ENCODE measurements at places on chromosomes 2 and 18.

DNA sequence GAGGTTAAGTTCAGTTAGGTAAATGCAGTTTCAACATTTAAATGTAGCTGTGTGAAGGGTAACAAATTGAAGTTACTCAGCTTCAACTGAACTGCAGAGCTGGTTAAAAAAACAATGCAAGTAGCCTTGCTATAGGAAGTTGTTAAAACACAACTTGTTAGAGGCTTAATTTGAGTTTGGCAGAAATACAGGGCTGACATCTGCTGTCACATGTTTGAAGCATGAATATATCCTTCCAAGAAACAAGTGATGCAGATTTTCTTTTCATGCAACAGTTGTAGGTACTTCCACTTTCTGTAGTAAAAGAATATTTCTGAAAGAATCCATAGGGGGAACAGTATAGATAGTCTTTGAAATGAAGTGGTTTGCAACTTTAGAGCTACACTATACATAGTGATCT is 208.7 kb upstream of the RASGRP3 start:
- DNase-seq, result peak; percentile 69

DNA sequence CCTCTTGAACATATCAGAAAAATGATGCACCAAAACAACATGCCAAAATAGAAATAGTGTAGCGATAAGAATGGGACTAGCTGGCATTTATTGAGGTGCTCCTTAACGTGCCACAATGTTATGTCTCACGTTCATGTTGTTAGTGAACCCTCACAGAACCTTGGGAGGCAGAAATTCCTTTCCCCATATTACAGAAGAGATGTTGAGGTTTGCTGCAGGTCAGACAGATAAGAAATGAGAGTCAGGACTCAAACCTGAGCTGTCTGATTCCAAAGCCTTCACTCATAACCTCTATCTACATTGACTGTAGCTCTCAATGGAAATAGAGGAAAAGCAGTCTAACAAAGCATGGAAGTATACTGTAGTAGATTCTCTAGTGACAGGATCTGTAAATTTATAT is 163.3 kb upstream of the STK17B start:
- no peak for DNase-seq

DNA sequence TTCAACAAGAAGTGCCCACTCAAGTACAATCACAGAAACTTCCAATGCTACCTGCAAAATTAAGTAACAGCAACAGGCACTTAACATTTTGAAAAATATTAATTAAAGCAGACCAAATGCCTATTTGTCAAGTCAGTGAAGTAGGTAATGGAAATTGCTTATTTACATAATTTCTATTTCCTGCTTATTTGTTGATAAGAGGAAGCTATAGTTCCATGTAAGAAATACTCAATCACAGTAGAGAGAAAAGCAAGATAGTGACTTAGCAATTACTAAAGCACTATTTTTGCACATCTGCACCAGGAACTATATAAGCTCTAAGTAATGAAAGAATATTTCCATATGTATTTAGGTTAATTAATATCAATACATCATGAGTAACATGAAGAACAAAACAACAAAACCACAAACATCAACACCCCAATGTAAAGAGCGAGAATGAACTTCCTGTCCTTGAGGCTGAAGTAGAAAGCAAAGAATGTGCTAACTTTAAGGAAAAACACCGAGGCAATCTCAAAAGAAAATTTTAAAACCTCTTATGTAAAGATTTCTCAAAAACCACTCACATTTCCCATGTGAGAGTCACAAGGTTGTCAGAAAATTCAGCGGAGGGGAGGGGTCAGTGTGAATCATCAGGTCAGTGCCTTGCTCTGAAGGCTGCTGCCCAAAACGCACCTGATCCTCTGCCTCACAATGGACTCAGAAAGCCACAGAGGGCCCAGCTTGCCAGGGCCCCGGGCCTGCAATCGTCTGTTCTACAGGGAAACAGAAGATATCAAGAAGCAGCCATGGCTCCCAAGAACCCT is 12.5 kb downstream of the NPC1 start:
- DNase-seq, result peak; percentile 51

- DNase-seq, result no peak
Observed at GRCh38 chr2:168751104-168751740, 51.2 kb upstream of the NOSTRIN start.

GRCh38 chr2:28274911-28275685 is 117.6 kb upstream of the FOSL2 start:
- DNase-seq, result peak; percentile 98

DNA sequence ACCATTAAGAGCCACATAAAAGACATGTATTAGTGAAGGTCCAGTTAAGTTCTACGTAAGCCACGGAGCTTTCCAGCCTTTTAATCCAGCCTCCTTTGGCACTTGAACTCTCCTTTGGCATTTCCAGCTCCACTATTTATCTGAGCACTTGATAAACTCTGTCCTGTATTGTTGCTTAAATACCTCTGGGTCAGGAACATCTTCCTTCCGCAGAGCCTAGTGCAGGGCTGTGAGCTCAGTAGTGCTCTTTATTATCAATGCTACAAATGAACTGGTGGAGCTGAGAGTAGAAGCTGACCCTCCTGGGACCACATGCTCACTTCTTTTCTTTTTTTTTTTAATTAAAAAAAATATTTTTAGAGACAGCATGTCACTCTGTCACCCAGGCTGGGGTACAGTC is 4.9 kb downstream of the STPG4 start:
- DNase-seq, result no peak

DNA sequence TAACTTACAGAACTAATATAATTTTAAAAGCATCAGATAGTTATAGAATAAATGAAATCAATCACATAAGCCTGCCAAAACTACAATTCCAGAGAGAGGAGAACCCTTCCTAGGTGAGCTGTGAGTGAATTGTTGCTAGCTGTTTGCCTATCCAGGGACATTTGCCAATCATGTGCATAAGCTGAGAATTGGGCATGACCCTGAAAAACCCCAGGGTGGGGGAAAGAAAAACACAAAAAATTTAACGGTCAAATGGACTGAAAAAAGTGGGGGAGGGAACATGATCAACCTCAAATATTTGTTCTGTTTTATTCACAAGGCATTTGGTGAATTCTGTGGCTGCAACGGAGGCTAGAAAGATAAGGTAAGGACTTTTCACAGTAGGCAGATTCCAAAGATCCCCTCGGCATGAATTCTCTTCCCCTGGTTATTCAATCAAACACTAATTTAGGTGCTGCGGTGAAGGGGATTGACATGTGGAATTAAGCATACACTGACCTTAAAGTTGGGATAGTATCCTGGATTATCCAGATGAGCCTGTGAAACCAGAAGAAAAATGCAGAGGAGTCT is 203.9 kb upstream of the RGPD4 start:
- DNase-seq, result no peak

DNA sequence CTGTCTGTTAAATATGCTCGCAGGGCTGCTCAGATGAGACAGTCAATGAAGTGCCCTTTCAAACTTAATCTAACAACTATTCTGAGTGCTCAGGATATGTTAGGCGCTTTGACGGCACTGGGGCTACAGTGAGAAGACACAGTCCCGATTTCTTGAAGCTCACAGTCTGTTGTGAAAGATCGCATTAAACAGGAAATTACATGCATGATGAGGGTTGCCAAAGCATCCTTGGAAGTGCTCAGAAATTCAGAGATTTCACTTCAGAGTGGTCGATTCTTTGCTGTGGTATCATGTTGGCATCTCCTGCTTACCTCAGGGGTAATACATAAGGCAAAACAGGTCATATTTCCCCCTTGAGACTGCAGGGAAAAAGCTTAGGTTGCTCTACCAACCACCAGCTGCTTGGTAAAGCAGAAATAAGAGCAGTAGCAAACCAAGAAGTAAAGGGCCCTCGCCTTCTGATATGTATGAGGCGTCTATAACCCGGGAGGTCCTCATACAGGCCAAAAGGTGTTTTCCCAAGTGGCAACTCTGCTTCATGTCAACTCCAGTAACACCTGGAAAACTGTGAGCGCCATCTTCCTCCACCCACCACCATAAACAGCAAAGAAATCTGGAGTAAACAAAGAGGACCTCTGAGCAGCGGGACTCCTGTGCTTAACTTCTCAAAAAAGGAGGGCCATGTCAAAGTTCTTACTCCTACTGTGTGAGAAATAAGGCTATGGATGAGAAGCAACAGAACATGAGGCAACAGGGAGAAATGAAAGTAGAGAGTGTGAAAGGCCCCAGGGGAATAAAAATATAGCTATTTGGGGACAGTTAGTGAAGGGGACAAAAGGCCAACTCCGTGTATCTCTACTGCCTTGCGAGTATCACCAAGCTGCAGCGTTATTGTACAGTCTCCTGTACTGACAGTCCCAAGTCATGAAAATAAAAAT is 79.3 kb downstream of the CLHC1 start:
- DNase-seq, result no peak

DNA sequence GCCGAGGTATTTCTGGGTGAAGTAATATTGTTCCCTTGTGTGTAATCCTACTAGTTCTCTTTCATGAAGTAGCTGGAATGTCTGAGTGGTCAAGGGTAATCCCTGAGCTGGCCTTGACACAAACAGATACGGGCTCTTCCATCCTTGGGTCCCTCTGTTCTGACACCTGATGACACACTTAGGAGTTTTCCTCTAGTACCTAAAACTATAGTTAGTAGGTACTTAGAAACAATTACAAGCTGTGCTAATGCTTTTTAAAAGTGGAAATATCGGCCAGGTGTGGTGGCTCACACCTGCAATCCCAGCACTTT is 59.2 kb upstream of the IL1R1 start:
- DNase-seq, result no peak

GRCh38 chr2:43285987-43286386 is 59.6 kb upstream of the ZFP36L2 start:
- DNase-seq, result no peak

GRCh38 chr2:118151831-118152230 is 63.6 kb downstream of the INSIG2 start:
- no peak for DNase-seq

GRCh38 chr18:74652392-74652988 is 54.8 kb downstream of the ZNF407 start:
- DNase-seq, result peak; percentile 43

- DNase-seq, result no peak
Observed at GRCh38 chr2:239647052-239647819, 246.4 kb upstream of the HDAC4 start.

- DNase-seq, result no peak
Observed at GRCh38 chr2:12557688-12558087, 159.0 kb upstream of the TRIB2 start.

GRCh38 chr2:187187519-187187918 is 260.5 kb downstream of the CALCRL start:
- DNase-seq, result no peak

DNA sequence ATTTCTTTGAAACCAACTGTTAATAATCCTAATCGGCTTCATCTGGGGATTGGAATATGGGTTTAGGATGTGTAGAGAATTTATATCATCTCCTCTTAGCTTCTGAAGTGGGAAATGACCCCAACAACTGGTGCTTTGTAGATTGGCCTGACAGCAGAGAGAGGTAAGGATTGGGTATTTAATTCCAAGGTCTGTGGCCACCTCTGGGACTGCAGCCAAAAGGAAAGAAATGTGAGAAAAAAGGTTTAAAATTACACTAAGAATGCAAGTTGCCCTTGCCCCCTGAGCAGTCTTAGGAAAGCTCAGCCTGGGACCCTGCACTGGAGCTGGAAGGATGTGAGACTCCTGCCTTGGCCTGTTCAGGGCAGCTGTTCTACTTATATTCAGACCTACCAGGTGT is 157.1 kb downstream of the FTCDNL1 start:
- DNase-seq, result no peak

GRCh38 chr2:73203055-73203681 is 794 bp downstream of the NOTO start:
- no peak for DNase-seq

DNA sequence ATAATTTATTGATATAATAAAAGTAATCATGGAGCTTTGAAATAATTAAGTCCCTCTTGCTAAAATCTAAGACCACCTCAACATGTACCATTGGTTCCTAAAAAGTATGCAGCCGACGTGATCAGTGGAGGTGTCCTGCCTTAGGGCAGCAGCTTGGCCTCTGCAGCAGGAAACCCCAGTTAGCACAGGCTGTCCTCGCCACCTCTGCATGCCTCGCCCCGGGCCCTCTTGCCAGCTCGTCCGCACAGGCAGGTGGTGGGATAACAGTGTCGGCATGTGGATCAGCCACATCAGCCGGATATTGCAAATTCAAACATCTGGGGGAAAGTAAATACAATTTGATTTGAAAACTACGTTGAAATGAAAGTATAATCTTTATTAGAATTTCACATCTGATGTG is 22.9 kb downstream of the COA5 start:
- DNase-seq, result no peak

DNA sequence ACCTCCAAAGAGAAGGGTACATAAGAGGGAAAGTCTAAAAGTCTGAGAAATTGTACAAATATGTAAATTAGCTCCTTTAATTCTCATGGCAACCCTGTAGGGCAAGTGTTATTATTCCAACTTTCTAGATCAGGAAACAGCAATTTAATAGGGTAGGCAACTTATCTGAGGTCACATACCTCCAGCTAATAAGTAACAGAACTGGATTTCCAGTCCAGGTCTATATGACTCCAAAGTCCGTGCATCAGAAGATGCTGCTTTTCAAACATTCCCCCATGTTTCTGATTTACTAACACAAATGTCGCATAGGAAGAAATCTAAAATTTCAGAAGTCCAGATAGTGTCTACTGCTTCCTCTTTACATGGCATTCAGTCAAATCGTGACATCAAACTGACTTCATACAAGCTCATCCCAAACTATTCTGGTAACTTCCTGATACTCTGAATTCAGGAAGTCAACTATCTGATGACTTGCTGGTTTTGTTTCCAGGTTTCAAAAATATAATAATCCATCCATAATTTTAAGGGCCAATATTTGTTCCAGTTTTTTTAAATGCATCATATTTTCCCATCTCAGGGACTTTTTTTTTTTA is 419.3 kb upstream of the ACVR2A start:
- DNase-seq, result no peak

GRCh38 chr18:3262234-3263131 is 550 bp downstream of the MYL12B start:
- DNase-seq, result peak; percentile 29

DNA sequence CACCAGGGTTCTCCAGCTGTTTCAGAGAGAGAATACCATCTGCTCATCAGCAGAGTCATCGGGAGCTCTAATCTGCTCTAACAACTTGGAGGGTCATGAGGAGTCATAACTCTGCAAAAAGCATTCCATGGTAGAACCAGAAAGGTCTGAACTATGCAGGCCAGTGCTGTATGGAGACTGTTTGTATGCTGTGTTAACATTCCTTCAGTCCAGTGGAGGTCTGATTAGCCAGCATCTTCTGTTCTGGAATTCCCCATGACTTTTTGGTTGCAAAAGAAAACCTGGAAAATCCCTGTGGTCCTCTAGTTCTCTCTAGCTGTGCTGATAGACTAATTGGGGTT is 9.4 kb upstream of the ITGB6 start:
- DNase-seq, result peak; percentile 93

DNA sequence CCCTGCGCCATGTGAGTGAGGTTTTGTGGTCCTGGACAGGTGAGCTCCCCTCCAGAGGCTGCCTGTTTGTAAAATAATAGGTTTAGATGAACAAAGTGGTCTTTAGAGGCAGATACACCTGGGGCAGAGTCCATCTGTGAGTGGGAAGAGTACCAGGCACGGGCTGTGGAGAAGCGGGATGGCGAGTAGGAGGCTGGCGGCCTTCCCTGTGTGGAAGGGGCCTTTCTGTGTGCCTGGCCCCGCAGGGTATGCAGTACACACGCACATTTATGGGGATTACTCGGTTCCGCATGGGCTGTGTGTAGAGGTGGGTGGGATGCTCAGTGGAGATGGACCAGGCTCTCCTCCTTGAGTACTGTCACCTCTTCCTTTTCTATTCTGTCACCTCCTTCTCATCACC is 64.1 kb downstream of the AGAP1 start:
- DNase-seq, result no peak
